ENCODE measurements at places on chromosomes 13 and 19.

DNA sequence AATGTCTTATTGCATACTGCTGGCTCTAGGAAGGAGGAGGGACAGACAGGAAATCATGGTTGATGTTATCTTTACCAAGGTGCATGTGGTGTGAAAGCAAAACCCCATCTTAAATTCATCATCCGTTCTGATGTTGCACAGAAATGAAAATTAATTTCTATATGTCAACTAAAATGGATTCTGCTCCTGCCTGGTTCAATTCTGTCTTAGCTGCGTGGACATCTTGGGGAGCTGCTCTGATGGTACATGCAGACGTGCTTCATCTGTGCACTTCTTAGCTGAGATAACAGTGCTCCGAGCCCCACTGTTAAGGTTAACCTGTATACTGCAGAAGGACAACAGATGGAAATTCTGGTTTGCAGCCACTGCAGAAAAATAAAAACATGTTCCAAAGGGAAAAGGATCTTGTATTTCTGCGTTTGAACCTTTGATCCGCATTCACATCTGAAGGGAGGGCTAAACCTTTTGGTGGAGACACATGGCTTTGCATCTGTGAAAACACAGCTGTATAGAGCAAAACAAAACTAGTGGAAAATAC, 155.6 kb downstream of the TM9SF2 start:
- DNase-seq, result no peak

DNA sequence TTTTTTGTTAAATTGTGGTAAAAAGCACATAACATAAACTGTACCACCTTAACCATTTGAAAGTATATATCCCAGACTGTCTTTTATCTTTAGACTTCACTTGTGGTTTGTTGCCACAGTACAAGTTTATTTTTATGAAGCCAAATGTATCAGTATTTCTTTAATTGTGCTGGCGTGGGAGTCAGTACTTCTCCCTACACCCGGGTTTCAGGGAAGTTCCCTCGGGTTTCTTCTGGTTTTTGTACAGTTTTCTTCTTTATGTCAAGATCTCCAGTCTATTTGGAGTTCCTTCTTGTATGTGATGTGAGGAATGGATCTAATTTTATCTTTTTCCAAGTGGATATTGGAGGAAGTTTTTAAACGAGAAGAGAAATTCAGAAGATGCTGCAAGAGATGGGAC, 20.5 kb downstream of the CCDC8 start:
- DNase-seq, result no peak

GRCh38 chr19:14203177-14203576, 2.8 kb downstream of the ADGRL1 start:
- no peak for DNase-seq

GRCh38 chr13:91086936-91087716, 260.4 kb upstream of the MIR17HG start:
- no peak for DNase-seq

DNA sequence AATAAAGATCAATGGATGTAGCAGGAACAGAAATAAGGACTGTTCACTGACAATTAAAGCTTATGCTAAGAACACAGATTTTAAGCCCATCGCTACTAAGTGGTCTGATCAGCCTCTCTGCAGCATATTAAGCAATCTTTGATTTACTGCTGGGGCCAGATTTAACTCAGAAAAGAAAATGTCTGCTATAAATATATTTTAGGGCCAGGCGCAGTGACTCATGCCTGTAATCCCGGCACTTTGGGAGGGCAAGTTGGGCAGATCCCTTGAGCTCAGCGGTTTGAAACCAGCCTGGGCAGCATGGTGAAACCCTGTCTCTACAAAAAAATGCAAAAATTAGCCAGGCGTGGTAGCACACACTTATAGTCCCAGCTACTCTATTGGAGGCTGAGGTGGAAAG, 43.0 kb downstream of the METTL21C start:
- DNase-seq, result no peak

DNA sequence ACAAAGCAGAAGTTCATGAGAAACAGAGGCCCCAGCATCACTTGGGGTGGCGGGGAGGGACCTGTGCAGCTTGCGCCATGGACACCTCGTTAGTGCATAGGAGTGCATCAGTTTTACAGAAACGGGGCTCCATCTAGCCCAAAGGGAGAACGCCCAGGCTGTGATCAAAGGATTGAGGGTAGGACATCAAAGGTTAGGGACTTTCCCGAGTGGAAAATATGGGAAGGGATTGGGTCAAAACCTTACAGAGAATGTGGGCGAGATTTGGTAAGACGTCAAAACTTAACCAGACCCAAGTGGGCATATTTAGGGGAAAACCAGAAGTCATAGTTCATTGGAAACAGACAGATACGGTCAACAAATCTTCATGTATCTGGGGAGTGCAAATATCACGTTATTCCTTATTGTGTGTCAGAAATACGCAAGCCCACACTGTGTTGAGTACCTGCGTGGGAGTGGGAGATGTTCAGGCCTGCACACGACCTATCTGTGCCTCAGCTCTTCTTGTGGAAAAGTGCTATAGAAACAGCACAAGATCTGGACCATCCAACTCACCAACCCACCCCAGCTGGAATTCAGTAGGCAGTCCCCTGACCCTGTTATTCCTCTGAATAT, 9.4 kb upstream of the GRAMD1A start:
- no peak for DNase-seq

DNA sequence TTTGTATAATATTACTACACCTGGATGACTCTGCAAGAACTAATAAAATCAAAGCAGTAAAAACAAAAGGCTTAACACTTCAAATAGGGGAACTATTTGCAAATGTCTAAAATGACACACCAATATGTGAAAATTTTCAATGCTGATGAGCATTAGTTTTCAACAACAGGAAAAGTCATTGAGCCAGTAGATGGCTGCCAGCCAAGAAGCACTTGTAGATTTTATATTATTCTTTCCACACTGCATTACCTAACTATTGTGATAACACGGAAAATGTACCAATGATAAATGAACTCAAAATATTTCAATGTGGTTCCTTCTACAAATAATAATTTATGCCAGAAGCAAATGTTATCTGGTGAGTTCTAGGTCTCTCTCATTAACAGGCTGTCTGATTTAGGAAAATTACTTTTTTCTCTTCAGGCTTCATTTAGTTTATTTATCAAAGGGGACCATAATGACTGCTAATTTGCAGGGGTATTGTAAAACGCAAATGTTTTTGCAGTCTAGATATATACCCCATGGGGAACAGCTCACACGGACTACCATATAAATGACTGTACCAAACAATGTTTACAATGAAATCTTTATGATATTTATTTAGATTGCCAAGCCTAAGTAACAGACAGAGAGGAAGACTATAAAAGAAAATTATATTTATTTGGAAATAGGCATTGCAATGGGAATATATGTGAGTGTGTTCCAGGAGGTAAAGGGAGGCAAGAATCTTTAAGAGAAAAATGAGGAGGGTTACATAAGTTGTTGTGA, 407.8 kb downstream of the LIG4 start:
- no peak for DNase-seq

DNA sequence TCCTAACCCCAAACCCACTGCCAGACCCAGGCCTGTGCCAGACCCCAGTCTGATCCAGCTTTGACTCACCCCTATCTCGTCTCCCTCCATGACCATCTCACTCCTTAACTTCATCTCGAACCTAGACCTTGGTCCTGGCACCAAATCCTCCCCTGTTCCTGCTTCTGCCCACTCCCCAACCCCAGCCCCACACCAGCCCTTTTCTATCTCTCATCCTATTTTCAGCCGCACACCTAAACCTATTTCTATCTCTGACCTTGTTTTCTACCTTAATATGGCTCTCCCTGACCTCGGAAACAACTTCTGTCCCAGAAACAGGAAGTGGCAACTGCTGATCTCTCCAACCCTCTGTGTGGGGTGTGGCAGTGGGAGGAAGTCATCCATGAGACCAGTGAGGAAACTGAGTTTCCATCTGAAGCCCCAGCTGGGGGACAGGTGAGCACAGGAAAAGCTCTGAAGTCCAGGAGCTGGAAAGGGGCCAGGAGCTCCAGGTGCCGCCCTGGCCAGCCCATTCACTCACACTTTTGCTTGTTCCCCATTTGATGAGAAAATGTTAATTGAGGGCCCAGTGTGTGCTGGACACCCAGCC, 13.7 kb downstream of the PTH2 start:
- DNase-seq, result no peak

GRCh38 chr13:76878043-76878442, 8.2 kb downstream of the KCTD12 start:
- DNase-seq, result no peak

DNA sequence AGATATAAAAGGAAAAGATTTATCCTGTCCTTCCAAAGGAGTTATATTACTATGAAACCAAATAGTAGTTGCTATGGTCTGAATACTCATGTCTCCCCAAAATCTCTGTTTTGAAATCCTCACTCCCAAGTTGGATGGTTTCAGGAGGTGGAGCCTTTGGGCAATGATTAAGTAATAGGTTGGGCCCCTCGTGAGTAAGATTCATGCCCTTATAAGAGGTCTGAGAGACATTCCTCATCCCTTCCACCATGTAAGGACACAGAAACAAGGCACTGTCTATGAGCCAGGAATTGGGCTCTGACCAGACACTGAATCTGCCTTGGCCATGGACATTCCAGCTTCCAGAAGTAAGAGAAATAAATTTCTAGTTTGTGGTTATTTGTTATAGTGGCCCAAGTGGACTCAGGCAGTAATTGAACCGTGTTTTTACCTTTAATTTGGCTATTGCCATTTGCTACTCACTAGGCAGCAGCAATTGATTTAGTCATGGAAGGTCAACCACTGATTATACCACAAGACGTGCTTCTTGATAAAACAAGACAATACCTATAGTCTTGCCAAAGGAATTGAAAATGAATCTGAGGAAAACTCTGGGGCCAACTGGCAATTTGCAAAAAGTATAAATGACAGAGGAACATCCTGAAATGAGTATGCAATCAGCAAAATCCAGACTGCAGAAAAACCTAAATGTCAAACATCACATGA, 717.4 kb upstream of the SPRY2 start:
- no peak for DNase-seq

DNA sequence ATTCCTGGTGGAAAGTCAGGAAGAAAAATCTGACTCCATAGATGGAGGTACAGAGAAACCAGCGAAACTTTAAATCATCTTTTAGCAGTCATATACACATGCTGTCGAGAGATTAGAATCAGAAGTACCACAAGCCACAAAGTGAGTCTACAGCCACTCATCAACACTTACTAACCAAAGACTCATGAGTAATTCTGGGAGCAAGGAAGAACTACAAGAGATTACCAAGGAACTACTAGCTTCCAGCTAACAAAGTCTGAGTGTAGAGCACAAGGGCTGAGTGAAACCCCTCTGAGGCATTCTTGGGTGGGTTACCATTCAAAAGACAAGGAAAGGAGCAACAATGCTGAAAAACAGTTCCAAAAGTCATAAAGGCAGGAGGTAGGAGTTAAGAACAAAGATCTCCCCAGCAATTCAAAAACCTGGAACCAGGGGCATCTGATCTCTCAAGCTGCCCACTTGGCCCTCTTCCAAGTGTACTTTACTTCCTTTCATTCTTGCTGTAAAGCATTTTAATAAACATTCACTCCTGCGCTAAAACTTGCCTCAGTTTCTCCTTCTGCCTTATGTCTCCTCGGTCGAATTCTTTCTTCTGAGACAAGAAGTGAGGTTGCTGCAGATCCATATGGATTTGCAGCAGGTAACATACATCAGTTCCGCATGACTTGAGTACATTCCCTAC, 13.0 kb downstream of the RBM26 start:
- DNase-seq, result no peak

Data from AG09319 (cell line).